SK-N-MC (cell line): ENCODE measurements at places on chromosomes 1 and 21.

DNA sequence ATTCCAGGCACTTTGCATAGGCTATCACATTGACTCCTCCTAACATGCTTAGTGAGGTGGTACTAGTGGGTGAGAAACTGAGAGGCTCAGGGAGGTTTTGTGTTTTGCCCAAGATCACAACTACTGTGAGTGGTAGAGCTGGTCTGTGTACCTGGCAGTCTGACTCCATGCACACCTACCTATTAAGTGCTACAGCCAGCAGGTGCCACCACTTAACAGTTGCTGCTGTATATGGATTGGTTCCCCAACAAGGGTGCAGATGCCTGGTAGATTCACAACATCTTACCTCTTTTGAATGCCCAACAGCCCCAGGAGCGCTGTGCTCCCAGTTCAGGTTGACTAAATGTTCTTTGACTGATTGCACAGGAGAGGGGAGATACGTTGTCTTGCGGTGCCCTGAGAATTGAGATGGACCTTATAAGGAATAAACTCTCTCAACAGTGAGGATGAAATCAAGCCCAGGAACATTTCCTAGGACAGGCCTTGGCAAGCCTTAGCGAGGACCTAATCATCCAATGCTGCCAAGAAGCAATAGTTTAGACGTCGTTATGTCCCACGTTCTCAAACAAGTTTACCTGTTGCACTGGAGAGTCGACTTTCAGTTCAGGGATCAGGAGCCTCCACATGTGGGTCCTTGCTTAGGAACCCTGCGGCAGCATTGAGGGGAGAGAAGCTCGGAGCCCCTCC lies 78.9 kb upstream of the F3 start:
- DNase-seq: no peak

DNA sequence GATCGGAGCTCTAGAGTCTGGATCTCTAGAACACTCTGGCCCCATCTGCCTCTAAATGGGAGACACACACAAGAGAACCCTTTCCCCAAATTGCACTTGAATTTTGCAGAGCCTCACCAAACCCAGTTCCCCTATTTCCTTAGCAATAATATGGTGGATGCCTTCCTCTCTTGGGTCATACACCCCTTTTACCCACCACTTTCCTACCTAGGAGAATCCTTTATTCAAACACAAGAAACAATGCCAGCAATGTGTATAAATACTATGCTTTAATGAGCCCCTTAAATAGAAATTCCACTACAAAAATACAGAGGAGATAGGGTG lies 760 bp upstream of the SF3B4 start:
- no peak for DNase-seq

- DNase-seq: no peak
Observed at GRCh38 chr1:160205242-160206035, at the start of gene PEA15. TSS of gene PEA15 (plus strand) at chr1:160205384. CDS start at chr1:160211545, 6,161 bp downstream.

GRCh38 chr1:151892190-151892589 lies 17.1 kb downstream of the THEM4 start:
- no peak for DNase-seq

DNA sequence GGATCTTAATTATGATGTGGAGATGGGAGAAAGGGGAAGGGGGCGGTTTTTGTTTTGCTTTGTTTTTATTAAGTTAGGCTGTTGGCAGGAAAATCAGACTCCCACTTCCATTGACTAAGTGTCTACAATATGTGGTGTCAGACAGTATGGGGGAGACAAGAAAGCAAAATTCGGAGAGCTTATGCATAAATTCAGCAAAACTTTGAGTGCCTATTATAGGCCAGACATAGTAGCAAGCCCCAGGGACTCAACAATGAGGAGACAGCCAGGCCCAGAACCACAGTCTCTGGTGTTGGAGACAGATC lies 835 bp upstream of the TSPAN2 start:
- DNase-seq: no peak

- DNase-seq: no peak
Observed at GRCh38 chr1:156203331-156203730, 9.4 kb downstream of the SLC25A44 start.

DNA sequence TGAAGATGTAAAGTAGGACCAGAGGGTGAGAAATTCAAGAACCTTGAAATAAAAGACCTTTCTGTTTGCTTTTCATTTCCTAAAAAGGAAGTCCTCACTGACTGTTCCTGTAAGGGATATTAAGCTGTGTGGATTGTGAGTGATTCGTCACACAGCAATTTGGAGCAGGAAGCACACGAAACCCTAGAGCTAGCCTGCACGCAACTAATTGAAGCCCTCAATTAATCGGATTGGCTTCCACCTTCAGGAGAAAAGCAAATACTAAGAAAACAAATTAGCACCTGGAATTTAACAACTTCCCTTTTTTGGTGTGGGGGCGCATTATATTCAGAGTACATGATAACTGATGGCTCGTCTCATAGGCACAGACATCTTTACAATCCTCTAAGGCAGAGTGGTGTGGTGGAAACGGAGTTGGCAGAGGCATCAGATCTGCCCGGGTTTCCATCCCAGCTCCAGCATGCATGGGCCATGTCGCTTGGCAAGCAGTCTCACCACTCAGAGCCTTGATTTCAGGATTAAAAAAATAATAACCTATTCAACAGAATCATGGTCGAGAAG lies 95.2 kb downstream of the KCNJ15 start:
- no peak for DNase-seq

GRCh38 chr1:183551924-183552323 lies 38.3 kb downstream of the NCF2 start:
- no peak for DNase-seq
